ENCODE measurements at places on chromosomes 1 and 21.

DNA sequence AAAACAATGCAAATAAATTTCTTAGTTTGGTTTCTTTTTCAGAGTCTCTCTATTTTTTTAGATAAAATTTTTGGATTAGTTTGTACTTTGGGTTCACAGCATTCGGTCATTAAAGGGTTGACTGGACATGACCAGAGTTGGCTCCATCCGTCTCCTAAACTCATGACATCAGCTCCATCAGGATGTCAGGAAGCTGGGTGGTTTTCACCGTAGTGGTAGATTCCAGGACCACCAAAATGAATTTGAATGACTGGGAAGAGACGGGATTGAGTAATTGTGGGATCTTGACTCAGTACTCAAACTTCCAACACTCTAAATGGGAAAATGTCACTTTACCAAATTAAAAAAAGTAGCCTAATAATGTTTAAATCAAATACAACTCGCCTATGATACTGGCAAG lies 279.2 kb upstream of the DUSP10 start:
- no peak for DNase-seq

GRCh38 chr1:246591958-246592357 lies 25.7 kb downstream of the CNST start:
- DNase-seq = no peak

DNA sequence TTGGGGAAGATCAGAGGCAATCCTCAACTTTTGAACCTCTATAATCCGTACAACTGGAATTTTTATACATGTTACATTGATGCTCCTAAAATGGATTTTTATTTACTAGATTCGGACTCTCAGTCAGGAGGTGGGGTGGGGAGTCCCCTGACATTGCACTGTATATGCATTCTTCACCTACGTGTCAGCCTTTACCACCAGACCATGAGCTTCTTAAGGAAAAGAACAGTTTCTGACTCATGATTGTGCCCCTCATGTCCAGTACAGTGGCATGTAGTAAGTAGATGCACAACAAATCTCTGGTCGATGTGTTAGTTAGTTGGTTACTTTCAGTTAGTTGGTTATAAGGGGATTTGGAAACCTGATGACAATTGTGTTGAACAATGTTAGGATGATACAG lies 15.4 kb downstream of the LPAR3 start:
- no peak for DNase-seq

- DNase-seq = no peak
Measured at GRCh38 chr1:55128418-55128995, 86.7 kb downstream of the USP24 start.

Data from activated T-cell treated with anti-CD3 and anti-CD28 coated beads, Interleukin-2, amount 50 U/mL, for 1 hour (primary cell).